ENCODE measurements at places on chromosomes 7 and 10.

- no peak for DNase-seq
These were observed 149.6 kb upstream of the TCERG1L start for GRCh38 chr10:131461093-131461492.

- no peak for DNase-seq
These were observed 20.0 kb upstream of the DNAJC1 start for GRCh38 chr10:22023508-22023907.

- DNase-seq: no peak
These were observed 38.6 kb downstream of the NACAD start for GRCh38 chr7:45050198-45050597.

DNA sequence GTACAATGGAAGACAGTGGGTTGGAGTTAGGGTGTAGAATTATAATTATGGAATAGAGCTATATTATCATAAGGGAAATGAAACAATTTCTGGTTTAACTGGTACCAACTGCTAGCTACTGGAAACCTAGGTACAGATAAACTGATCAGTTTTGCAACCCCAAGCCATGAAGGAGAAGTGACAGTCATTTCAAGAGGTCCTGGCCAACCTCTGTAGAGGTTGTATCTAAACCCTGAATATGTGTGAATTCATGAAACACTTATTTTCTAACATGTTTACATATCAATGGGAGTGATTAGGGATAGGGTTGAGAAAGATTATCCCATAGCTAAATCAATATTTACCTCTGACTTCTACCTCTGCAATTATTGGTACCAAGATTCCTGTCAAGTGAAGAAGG lies 29.9 kb upstream of the CC2D2B start:
- no peak for DNase-seq

GRCh38 chr10:114498413-114499111 lies 94.3 kb upstream of the AFAP1L2 start:
- no peak for DNase-seq

GRCh38 chr7:117872561-117873309 lies 506 bp downstream of the CTTNBP2 start:
- DNase-seq: no peak

DNA sequence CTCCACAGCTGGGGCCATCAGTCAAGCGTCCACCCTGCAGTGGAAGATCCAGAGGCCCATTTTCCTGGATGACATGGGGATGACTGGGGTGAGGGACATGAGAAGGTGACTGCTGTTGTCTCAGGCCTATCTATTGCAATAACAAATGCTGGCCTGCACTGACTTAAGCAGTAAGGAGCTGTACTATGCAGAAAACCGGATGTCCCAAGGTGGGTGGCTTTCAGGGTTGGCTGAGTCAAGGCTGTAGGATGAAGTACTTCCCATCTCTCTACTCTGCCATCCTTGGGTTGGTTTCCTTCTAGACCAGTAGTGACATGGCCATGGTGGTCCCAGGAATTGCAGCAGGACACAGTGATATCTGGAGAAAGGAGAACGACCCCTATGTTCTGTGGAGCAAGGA lies 48.1 kb downstream of the NEURL1 start:
- DNase-seq: no peak

Data from NCI-H774 (cell line).